T-cell (primary cell): ENCODE measurements at places on chromosomes 11 and 22. TPM values are rescaled to one million over a fixed set of nuclear protein-coding genes. Genes with fewer than 3 reads are reported as not detected.

- DNase-seq = no peak
Measured at GRCh38 chr11:117259417-117259816, 26.9 kb downstream of the RNF214 start.

- no peak for DNase-seq
Measured at GRCh38 chr11:34601609-34602008, 19.3 kb upstream of the EHF start.

DNA sequence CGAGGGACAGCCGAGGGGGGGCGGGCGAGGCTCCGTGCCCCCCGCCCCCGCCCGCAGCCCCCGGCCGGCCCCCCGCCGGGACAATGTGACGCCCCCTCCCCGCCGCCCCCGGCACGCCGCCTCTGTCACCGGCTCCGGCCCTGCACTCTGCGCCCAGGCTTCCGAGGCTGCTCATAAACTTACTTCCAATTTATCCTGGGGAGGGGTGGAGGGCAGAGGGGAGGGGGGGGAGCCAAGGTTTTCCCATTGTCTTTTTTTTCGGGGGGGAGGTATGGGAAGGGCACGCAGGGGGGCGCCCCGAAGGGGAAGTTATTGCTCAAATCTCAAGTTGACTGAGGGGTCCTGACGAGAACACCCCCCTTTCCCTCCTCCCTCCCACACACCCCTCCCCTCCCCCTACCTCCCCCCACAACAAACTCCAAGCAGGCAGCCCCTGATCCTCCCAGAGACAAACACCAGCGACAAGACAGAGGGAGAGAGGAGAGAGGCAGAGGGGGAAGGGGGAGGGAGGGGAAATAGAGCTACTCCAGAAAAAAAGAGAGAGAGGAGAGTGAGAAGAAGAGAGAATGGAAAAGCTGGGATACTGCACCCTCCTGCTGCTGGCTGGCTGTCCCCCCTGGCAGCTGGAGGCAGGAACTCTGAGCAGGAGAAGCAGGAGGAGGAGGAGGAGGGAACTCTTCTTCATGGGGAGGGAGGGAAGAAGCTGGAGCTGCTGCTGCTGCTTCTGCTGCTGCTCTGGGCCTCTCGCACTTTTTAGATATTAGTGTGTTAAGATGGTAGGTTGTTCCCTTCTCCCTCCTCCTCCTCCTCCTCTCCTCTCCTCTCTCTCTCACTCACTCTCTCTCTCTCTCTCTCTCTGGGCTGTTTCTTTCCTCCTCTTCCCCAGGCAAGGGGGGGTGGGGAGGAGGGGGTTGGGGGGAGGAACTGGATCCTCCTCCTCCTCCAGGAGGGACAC, 631 bp downstream of the PHF21A start:
- DNase-seq = peak; percentile 10

DNA sequence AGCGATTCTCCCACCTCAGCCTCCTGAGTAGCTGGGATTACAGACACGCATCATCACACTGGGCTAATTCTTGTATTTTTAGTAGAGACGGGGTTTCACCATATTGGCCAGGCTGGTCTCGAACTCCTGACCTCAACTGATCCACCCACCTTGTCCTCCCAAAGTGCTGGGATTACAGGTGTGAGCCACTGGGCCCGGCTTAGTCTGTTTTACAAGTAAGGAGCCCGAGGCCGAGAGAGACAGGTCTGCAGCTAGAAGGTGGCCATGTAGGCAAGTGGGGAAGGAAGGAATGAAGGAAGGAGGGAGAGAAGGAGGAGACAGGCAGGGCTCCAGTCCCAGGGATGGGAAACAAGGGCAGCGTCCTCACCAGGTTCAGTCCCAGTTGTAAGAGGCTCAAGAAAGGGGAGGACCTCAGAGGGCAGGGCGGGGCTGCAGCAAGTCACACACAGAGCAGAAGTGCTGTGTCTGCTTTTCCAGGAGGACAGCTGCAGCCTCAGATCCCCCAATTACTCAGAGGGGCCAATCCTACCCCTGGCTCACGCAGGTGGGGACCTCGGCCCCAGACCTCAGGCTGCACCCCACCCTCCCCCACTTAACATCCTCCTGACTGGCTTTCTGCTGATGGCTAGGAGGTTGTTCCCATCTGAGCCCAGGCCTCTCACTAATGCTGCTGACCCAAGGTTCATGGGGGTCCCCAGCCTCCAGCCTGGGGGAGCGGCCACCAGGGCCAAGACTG, 53.8 kb upstream of the PRR5 start:
- DNase-seq = no peak

- no peak for DNase-seq
Measured at GRCh38 chr11:116310698-116311097, 462.1 kb downstream of the BUD13 start.

DNA sequence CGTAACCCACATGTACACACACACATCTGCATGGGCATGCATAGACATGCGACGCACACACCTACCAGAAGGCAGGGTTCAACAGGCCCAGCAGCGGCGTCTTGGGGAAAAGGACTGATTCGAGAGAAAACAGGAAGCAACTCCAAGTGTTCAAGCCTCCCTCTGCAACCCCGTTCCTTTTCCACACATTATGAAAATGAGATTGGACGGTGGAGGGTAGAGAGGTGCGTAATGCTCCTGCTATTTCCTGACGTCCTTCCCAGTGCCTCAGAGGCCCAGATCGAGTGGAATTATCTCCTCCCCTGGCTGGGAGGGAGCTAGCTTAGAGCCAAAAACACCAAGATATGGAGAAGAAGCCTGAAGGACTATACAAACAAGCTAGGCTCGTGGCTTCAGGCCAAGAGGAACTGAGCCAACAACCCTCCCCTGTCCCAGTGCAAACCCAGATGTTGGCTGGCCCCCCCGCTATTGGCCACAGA, 289.2 kb downstream of the MN1 start:
- no peak for DNase-seq

DNA sequence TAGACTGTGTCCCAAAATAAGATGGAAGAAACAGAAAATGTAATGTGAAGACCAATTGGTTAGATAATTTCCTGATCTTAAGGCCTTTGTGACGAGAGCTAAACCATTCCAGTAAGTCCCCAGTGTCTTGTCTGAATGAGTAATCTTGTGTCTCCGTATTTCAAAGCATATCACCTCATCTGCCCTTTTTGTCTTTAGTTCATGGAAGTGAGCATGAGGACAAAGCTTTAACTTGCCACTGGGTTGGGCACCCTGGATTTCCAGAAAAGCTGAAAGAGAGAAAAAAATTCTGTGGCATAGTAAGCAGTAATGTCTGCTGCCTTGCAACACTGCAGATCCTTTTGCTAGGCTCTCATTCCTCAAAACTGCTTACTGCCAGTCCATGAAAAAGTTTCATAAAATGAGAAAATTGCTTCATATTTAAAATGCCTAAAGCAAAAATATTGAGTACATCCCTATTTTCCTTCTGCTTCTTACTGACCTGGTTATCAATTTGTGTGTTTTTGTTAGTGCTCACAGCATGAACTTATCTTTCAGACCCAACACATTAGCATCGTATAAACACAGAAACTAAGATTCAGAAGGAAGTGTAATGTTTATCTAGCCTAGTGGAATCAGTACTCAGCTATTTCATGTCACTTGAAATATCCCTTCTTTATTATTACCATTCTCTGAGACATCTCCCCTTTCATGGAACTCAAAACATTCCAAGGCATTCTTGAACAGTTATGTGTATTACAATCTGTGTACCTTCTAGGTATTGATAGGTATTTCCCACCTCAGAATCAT, 5.3 kb downstream of the CASP12 start:
- no peak for DNase-seq

DNA sequence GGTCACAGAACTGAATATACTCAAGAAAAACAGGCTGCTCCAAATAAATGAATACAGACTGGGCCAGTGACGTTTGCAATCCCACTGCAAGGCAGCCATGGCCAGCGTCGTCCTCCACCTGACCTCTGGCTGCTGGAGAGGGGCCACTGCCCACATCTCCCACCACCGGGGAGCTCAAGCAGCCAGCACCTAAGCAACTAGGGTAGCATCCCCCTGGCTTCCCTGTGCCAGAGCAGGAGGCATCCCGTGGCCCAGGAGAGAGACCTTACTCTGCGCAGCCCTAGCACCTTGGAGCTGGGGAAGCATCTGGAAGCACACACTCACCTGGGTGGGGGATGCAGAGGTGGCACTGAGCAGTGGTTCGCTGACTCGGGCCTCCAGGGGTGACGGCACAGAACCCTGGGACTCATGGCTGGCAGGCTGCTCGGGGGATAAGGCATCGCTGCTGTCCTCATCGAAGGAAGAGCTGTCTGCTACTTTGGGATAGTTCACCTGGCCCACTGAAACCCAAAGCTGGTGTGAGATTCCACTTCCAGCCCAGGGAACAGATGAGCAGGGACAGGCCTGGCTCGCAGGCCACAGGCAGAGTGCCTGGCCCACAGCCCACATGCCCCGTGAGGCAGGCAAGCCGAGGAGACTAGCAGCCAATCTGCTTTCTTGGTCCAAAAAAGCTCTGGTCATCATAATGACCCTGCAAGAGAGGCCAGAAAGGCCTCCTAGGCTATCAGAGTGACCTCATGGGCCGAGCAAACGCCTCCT, 53.7 kb downstream of the SGSM3 start:
- no peak for DNase-seq

GRCh38 chr11:64803846-64804345, 882 bp upstream of the MAP4K2 start:
- DNase-seq = no peak

DNA sequence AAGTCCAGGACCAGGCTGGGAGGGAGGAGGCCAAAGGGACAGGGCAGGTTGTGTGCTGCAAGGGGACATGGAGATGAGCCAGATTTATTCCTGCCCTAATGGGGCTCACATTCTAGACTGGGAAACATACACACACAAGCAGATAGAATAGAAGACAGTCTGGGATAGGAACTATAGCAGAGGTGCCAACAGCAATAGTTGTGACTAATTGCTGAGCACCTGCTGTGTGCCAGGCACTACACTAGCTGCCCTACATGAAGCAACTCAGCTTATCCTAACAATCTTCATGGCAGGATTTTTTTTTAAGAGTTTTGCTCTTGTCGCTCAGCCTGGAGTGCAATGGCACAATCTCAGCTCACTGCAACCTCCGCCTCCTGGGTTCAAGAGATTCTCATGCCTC, 11.4 kb downstream of the MOGAT2 start:
- no peak for DNase-seq

DNA sequence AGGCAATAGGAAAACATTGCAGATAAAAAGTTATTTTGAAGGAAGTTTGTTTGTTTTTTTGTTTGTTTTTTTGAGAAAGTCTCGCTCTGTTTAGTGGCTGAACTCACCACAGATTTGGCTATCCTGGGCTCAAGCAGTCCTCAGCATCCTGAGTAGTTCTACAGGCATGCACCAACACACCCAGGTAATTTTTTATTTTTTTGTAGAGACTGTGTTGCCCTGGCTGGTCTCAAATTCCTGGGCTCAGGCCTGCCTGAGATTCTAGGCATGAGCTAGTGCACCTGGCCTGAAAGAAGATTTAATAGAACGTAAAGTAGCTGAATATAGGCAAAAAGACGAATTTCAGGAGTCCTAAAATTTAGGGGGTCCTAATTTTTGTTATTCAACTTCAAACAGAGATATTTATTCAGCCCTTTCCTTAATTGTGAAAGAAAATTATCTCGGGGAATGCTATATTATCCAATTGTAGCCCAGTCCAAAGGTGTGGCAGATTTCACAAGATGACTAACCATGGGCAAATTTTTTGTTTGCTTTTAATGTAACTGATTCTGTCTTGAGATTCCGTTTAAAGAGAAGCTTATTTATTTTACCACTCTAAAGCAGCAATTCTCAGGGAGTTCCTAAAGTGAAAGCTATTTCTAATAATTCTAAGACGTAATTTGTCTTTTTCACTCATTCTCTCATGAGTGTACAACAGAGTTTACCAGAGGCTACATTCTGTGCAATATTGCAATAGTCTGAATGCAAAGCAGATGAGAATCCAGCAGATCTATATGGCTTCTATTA, 940 bp downstream of the IL18 start:
- no peak for DNase-seq

DNA sequence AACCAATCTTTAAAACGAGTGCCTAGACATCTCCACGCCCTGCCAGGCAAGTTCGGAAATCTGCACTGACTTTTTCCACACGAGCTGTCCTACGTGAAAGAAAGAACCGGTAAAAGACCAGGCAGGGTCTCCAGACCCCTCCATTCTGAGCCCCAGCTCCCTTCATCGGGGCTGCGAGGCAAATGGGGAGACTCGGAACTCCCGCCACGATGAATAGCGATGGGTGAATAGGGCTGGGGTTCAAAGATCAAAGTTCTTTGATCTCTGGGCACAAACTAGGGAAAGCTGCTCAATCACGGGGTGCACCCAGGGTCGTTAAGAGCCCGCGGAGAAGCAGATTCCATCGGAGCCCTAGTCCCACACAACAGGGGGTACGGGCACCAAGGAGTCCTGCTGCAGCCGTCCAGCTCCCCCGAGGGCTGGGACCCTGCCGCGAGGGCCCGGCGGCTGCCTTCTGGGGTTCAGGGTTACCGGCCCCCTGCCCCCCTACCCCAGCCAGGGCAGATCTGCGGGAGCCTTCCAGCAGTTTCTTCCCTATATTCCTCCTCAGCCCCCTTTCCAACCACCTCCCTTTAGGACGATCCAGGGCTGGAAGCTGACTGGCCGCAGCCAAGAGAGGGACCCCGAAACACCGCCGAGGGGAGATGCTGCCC, 1.1 kb downstream of the LRP4 start:
- DNase-seq = no peak

- no peak for DNase-seq
Measured at GRCh38 chr11:102081313-102081712, 28.9 kb upstream of the YAP1 start.

GRCh38 chr11:6708876-6709275, 25.7 kb upstream of the MRPL17 start:
- DNase-seq = no peak

DNA sequence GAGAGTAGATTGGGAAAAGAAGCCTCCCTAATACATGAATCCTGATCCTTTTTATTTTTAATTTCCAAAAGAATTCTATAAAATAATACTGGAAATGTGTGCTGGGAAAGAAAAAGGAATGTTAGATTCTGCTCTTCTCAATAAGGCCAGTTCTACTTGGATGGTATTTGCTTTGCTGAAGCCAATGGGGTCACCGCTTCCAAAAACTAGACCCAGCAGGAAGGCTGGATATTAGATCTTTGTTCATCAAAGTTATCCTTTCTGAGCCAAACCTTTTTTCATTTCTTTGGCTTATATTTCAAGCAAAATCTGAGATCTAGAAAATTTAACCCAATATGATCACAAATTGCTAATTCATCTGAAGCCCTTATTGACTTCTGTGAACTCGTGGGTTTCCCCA, 41.4 kb downstream of the SCUBE2 start:
- no peak for DNase-seq

- no peak for DNase-seq
Measured at GRCh38 chr11:42596576-42597145, 715.1 kb upstream of the API5 start.

DNA sequence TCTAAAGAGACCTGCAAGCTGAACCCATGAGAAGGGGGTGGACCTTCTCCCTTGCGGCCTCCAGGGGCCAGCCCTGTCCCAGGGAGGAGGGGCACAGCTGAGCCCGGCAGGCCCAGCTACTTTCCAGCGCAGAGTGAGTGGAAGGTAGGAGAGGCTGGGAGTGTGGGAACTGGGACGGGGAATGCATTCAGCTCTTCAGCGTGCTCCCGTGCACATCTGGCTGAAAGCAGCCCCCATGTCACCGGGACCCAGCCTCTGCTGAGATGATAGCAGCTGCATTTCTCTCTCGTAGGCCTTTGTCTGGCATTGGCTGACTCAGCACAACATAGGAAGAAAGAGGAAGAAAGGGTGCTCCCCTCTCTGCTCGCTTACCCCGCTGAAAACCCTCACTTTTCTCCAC, 951.5 kb downstream of the TBC1D22A start:
- no peak for DNase-seq

GRCh38 chr11:31326470-31327148, 42.9 kb downstream of the DCDC1 start:
- no peak for DNase-seq

Gene CELSR1
- 1.2 TPM for total RNA-seq

Gene RPS6KA4
- total RNA-seq = 48.7 TPM

Gene PHOX2A
- not detected for total RNA-seq

Gene SCGB2A2
- total RNA-seq = not detected
